ENCODE measurements at places on chromosomes 4 and X.

DNA sequence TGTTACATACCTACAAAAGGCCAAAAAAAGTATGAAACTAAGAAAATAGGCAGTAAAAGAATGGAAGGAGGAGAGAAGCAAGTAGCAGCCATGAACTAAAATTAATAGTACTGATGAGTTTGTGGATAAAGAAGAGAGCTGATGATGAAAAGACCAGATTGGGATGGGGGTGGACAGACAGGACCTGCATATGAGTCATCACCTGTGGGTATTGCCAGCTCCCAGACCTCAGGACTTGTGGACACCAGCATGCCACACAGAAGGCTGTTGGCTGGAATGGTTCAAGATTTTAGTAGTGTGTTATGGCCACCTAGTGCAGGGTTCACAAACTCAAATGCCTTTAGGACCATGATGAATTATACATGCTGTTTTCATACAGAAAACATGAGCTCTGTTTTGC lies 58.9 kb downstream of the ARX start:
- no peaks in the 10 kb centered on the region for H3K36me3 ChIP-seq
- DNase-seq: no peak
- H3K4me1 ChIP-seq: no peaks in the 10 kb centered on the region
- no peak overlapping the region for H3K27ac ChIP-seq
- no peak overlapping the region for H3K4me3 ChIP-seq

DNA sequence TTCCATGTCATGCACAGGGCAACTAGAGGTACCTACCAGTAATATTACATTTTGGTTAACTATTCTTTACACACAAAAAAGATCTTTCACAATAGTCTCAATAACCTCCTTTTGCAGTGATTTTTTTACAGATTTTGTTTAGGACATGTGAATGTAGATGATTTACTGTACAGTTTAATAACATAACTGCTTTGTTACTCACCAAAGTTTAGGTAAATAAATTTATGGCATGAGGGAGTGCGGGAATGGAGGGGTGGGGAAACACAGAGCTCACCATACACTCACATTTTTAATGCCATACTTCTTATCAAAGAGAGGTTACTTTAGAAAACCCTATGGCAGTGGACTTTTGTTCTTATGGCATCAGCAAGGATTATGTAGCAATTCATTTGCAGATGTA lies 93.1 kb upstream of the TEX13A start:
- no peaks in the 10 kb centered on the region for H3K36me3 ChIP-seq
- H3K4me1 ChIP-seq: no peaks in the 10 kb centered on the region
- H3K27ac ChIP-seq: no peak overlapping the region
- no peaks in the 10 kb centered on the region for H3K27me3 ChIP-seq
- H3K4me3 ChIP-seq: no peak overlapping the region

DNA sequence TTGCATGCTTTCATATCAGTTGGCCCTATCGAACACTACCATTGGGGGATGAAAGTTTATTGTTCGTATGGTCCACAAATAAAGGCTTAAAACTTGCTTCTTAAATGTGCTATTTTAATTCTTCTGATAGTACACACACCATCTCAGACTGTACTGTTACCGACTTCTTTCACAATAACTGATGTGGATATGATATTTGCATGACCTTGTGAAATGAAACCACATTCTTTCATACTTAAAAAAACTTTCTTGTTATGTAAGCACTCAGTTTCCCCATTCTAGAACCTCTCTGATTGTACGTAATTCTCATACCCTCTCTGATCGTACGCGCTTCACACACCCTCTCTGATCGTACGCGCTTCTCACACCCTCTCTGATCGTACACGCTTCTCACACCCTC lies 12.0 kb upstream of the WDR19 start:
- H3K27me3 ChIP-seq: no peaks in the 10 kb centered on the region
- H3K36me3 ChIP-seq: no peaks in the 10 kb centered on the region
- peaks cover 34% of the 10 kb centered on the region for H3K4me1 ChIP-seq
- no peak for DNase-seq
- H3K27ac ChIP-seq: no peak overlapping the region

GRCh38 chr4:16661813-16662212 lies 236.6 kb downstream of the LDB2 start:
- H3K36me3 ChIP-seq: no peaks in the 10 kb centered on the region
- no peak overlapping the region for H3K27ac ChIP-seq
- H3K4me1 ChIP-seq: no peaks in the 10 kb centered on the region
- DNase-seq: no peak

GRCh38 chrX:64536736-64537135 lies 141.5 kb upstream of the MTMR8 start:
- DNase-seq: no peak
- no peaks in the 10 kb centered on the region for H3K4me1 ChIP-seq
- no peaks in the 10 kb centered on the region for H3K27me3 ChIP-seq
- no peaks in the 10 kb centered on the region for H3K36me3 ChIP-seq

DNA sequence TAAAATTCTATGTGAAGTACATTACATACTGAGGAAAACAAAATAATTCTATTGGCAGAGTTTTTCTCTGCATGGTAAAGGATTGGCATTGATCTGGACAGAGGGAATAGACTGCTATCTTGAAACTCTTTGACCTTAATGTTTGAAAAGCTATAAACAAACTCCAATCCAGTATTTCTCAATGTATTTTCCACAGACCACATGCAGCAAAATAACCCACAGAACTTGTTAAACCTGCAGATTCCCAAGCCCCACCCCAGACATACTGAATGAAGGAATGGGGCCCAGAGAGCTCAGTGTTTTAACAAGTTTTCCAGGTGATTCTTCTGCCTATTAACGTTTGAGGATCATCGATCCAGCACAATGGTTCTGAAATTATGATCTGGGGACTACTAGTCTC lies 15.7 kb downstream of the RNF128 start:
- H3K27ac ChIP-seq: no peak overlapping the region
- no peak for DNase-seq
- H3K4me3 ChIP-seq: no peak overlapping the region
- no peaks in the 10 kb centered on the region for H3K27me3 ChIP-seq
- H3K4me1 ChIP-seq: no peaks in the 10 kb centered on the region

- no peaks in the 10 kb centered on the region for H3K4me1 ChIP-seq
- H3K36me3 ChIP-seq: no peaks in the 10 kb centered on the region
- no peak overlapping the region for H3K4me3 ChIP-seq
These were observed 57.5 kb upstream of the SCML1 start for GRCh38 chrX:17679820-17680219.

GRCh38 chrX:154840856-154841255 lies 6.4 kb upstream of the SMIM9 start:
- no peaks in the 10 kb centered on the region for H3K27me3 ChIP-seq
- no peaks in the 10 kb centered on the region for H3K36me3 ChIP-seq
- no peaks in the 10 kb centered on the region for H3K4me1 ChIP-seq
- peak; percentile 63 for DNase-seq
- H3K4me3 ChIP-seq: no peak overlapping the region

DNA sequence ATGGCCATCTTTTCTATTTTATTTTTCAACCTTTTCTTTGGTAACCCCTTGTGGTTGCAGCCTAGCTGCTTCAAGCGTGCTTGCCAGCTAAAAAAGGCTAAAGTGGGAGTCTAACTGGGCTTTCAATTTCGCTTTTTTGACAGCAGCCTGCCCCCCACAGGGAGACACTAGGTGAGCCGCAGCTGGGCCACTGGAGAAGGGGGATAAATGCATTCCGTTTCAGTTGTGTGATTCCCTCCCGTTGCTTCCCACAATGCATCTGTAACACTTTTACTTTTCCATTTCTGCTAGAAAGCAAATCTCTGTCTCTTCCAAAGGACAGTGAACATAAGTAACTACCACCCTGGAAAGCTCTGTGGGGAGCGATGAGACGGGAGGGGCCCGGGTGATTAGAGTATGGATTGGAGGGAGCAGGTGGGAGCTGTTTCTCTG lies 86.3 kb upstream of the RAPGEF2 start:
- no peak overlapping the region for H3K27ac ChIP-seq
- peaks cover 4% of the 10 kb centered on the region for H3K27me3 ChIP-seq
- no peak overlapping the region for H3K4me3 ChIP-seq
- peaks cover 13% of the 10 kb centered on the region for H3K4me1 ChIP-seq

DNA sequence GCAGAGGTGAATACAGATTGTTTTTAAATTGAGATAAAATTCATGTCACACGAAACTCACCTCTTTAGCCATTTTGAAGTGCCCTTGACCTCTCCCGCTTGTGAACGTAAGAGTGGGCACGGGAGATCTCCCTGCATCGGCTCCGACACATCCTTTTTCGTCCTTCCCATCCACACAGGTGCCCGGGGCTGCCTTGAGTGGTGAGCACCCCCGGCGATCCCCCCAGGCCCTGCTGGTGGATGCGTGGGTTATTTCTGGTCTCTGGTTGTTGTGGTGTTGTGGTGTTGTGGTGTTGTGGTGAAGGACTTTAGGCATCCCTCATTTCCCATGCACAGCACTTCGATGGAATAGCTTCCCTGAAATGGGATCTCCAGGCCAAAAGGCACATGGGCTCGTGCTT lies 46.1 kb downstream of the PSAPL1 start:
- no peaks in the 10 kb centered on the region for H3K36me3 ChIP-seq
- H3K27me3 ChIP-seq: no peaks in the 10 kb centered on the region
- no peak overlapping the region for H3K27ac ChIP-seq
- no peak overlapping the region for H3K4me3 ChIP-seq
- no peak for DNase-seq

GRCh38 chr4:39616651-39617050 lies 22.0 kb downstream of the SMIM14 start:
- DNase-seq: no peak
- H3K4me1 ChIP-seq: peaks cover 48% of the 10 kb centered on the region

DNA sequence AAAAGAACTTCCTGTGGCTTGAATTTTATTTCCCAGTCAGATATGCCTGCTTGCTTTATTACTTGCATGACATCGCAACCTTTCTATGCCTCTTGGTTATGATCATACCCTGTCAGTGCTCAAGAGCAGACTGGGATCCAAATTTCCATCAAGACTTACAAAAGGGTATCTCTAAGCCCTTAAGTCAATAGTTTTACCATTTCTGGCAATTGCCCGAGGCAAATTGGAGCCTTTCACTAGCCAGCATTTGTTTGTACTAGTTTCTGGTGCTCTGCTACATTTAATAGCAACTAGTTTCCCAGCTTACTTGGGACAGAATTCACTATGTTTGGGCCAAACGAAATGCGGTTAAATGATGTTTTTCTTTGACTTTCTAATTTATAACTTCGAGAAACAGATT lies 73.2 kb upstream of the ITM2A start:
- no peaks in the 10 kb centered on the region for H3K4me1 ChIP-seq
- no peaks in the 10 kb centered on the region for H3K27me3 ChIP-seq
- no peak for DNase-seq
- no peaks in the 10 kb centered on the region for H3K36me3 ChIP-seq
- no peak overlapping the region for H3K4me3 ChIP-seq
- H3K27ac ChIP-seq: no peak overlapping the region

- H3K36me3 ChIP-seq: no peaks in the 10 kb centered on the region
- H3K4me3 ChIP-seq: no peak overlapping the region
- H3K27ac ChIP-seq: no peak overlapping the region
- H3K27me3 ChIP-seq: no peaks in the 10 kb centered on the region
These were observed 361.9 kb downstream of the KCTD8 start for GRCh38 chr4:44086753-44087152.

DNA sequence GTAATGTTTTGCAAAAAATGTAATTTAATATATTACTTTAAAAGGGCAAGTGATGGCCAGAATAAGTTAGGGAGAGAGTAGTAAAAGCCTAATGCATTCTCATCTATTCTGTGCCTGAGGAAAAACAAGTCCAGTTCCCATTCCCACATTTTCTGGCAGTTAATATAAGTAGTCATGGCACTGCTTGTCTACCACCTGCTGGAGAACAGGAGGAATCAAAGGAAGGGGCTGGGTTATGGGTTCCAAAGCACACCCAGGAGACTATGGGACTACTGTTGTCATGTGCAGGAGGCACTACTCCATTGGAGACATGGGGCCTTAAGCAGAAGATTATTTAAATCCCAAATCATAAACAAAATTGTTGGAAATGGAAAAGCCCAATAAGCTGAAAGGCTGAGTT lies 2618.6 kb downstream of the ARAP2 start:
- no peak overlapping the region for H3K4me3 ChIP-seq
- H3K27me3 ChIP-seq: no peaks in the 10 kb centered on the region
- H3K4me1 ChIP-seq: no peaks in the 10 kb centered on the region
- no peaks in the 10 kb centered on the region for H3K36me3 ChIP-seq

DNA sequence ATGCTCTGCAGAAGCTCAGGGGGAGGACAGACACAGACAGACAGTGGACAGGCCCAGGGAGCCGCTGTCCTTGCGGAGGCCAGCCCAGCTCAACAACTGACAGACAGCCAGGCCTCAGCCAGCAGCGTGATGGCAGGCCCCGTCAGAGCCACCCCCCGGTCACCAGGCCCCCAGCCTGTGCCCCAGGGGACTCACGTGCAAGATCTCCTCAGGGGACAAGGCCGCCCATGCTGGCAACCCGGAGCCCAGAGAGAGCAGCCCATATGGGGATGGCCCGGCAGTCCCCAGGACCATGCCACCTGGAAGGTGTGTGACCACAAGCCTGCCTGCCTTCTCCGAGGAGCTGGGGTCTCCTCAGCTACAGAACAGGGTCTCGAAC lies 28.0 kb upstream of the MXD4 start:
- peaks cover 8% of the 10 kb centered on the region for H3K27me3 ChIP-seq
- H3K4me1 ChIP-seq: peaks cover 18% of the 10 kb centered on the region
- no peak overlapping the region for H3K4me3 ChIP-seq
- no peak overlapping the region for H3K27ac ChIP-seq

- H3K4me1 ChIP-seq: peaks cover 15% of the 10 kb centered on the region
- no peak for DNase-seq
- no peaks in the 10 kb centered on the region for H3K27me3 ChIP-seq
- no peak overlapping the region for H3K4me3 ChIP-seq
- no peak overlapping the region for H3K27ac ChIP-seq
These were observed 65.3 kb downstream of the PDLIM5 start for GRCh38 chr4:94516999-94517398.

DNA sequence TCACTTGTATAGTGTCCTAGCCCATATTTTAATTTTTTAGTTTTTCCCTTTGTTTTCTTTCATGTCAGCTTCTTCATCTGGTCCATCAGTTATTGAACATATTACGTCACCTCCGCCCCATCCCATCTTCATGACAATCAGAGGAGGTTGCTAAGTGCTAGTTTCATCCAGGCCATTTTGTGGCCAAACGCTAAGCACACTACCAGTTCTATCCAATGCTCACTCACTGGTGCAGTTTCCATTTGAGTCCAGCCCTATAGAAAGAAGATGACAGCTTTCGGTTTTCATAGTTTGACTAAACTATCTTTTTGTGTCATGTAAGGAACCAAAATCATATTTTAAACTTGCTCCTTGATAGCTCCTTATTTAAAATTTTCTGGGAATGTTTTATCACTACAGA lies 304.2 kb downstream of the TENM3 start:
- no peak overlapping the region for H3K4me3 ChIP-seq
- H3K4me1 ChIP-seq: no peaks in the 10 kb centered on the region
- no peaks in the 10 kb centered on the region for H3K27me3 ChIP-seq

DNA sequence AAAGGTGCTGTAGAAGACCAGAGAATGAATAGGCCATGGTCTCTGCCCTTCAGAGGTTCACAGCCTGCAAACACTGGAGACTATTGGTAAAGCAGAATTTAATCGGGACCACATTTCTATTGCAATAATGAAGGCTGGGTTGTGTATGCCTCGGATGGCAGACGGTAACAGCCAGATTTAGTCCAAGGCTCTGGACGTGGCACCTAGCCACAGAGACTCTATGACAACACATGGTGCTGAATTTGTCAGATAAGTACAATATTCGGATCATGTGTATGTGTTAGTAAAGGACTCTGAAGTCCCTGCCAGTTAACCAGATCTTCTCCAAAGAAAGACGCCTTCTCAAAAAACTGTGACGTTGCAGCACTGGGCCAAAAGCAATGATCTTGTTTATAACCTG lies 129.0 kb downstream of the DCTD start:
- no peaks in the 10 kb centered on the region for H3K36me3 ChIP-seq
- no peak overlapping the region for H3K27ac ChIP-seq
- H3K4me1 ChIP-seq: no peaks in the 10 kb centered on the region

- no peak overlapping the region for H3K4me3 ChIP-seq
- no peak for DNase-seq
- peaks cover 28% of the 10 kb centered on the region for H3K4me1 ChIP-seq
- no peaks in the 10 kb centered on the region for H3K27me3 ChIP-seq
- no peak overlapping the region for H3K27ac ChIP-seq
These were observed 88.5 kb upstream of the GPR34 start for GRCh38 chrX:41600291-41600690.

Data from B cell (primary cell).